Central memory CD8-positive, alpha-beta T cell (primary cell): ENCODE measurements at places on chromosomes 2 and 18.

DNA sequence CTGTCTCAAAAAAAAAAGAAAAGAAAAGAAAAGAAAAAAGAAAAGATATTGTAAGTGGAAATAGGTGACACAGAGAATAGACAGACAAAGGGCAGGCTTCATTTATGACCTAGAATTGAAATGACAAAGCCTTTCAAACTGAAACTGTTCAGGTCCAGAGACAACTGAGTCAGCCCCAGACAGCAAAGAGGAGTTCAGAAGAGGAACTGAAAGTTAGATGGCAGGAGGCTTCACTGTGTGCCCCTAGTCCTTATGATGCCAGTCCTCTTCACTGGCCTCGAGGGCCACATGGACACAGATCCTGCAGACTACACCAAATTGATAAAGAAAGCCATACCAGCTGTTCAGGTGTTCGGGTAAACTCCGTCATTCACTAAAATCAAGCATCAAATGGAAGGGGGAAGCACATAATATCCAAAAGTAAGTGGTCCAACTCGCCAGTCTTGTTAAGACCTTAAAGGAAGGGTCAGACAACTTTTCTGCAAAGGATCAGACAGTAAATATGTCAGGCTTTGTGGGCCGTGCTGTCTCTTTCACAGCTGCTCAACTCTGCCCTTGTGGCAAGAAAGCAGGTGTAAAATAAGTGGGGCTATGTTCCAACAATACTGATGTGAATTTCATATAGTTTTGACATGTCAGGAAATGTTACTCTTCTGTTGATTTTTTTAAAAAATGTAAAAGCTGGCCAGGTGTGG is 231.9 kb upstream of the MGAT5 start:
- no peak for DNase-seq

- DNase-seq = no peak
These were observed 48.9 kb downstream of the RAB31 start for GRCh38 chr18:9756933-9757470.

DNA sequence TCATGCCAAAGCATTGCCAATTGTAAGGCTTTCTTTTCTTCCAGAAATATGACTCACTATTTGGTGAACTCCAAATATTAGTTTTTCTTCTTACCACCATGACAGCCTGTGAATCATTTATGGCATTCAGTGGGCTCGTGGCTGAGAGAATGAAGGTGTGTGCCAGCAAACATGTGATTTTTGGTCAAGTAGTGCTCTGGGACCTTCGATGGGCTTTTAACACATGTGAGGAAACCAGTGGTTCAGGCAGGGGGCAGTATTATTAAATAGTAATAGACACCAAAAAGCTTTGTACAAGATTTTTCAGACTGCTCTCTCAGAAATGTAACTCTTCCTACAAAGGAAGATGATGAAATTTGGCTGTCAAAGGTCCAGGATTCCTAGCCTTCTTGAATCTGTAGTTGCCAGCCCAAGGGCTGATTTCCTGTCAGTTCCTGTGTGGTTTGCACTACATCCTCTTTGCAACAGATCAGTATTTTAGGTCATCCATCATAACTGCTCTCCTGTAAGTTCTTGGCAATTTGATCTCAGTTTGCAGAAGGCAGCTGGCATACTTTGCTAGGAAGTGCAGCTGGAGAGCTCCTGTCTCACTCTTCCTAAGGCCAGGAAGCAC is 64.3 kb downstream of the BABAM2 start:
- no peak for DNase-seq

DNA sequence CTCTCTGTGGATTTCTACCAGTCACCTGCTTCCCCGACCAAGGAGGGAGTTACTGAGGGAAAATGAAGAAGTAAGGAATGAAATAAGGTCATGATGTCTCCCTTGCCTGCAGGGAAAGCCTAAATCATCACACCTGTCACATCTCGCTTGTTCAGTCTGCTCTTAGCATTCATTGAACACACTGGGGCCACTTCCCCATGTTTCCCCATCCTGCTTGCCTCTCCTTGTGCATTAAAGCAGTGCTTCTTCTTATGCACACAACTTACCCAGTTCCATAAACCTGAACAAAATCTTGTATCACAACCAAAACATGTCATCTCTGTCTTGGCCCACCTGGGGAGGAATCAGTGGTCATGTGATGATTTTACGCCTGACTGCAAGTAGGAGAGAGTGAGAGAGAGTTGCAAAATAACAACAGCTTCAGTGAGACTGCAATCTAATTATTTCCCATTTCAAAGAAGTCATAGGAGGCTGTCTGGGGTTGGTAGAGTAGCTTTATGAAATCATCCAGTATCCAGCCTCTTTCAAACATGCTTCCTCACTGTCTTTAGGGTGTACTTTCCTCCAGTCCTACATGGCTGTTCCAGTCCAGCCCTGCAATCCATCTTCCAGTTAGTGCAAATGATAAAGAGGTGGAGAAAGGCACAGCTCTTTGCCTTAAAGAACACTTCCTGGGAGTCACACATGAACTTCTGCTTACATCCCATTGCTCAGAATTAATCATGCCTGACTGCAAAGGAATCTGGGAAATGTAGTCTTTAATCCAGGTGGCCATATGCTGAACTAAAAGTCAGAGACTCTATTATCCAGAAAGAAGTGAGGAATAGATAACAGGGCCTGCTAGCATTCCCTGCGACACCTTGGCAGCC is 220.1 kb downstream of the HAUS1 start:
- no peak for DNase-seq

- DNase-seq = no peak
These were observed 305.7 kb upstream of the TNP1 start for GRCh38 chr2:217165547-217165946.

- no peak for DNase-seq
These were observed 104.5 kb upstream of the MCFD2 start for GRCh38 chr2:47019961-47020681.

DNA sequence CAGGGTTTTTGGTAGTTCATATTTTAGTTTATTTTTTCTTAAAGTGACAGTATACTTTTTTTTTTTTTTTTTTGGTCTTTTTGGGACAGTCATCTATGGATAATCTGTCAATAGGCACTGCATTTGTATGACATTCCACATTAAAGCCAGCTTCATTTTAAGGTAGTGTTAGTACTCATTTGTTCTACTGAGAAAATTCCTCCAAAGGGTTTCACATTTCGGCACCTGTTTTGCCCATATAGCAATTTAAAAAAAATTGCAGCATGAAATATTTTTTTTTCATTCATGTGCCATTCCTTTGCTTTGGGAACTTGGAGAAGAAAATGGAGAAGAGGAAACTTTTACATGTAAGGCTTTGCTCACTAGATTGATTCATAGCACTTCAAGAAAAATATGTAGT is 276.3 kb upstream of the TCF4 start:
- DNase-seq = no peak

GRCh38 chr18:13890761-13891361 is 24.5 kb downstream of the MC2R start:
- DNase-seq = no peak

DNA sequence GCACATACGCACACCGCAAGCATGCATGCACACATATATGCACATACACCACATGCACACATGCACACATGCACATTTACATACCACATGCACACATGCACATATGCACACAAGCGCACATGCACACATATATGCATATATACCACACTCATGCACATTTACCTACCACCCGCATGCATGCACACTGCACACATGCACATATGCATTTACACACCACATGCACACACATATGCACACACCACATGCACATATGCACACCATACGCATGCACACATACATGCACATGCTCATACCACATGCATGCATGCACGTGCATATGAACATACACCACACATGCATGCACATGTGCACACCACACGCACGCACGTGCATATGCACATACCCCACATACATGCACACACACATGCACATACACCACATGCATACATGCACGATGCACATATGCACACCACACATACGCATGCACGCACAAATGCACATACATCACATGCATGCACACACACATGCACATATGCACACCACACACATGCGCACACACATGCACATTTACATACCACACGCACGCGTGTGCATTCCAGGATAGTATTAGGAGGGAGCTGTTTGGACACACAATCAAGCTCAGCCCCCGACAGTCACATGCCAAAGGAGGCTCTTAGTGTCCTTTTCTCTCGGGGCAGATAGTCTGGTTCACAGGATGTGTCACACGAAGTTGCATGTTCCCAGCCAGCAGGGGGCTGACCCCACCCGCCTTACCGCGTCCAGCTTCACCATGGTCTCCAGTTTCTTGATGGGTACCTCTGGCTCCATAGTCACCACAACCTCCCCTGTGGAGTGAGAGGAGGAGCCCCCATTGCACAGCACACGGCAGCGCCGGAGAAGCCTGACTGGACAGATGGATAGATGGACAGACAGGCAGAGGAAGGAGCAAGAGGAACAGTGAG is 5.9 kb downstream of the OTOF start:
- DNase-seq = no peak

- DNase-seq = no peak
These were observed 43.0 kb downstream of the SERPINB7 start for GRCh38 chr18:63818212-63818611.

DNA sequence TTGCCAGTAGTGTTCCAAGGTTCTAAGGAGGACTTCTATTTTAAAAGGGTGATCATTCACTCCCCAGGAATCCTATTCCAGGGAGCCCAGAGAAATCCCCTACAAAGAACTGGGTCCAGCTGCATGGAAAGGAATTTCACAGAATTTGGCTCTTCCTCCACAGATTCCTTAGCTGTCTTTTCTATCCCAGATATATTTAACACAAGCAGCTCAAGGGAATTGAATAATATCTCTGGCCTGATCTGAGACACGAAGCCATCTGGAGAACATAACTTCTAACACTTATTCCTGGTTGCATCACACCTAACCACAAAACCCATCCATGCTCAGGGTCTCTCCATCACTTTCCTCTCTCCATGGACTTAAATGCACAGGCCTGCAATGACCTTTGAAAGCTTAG is 306.7 kb upstream of the ACVR2A start:
- DNase-seq = no peak

DNA sequence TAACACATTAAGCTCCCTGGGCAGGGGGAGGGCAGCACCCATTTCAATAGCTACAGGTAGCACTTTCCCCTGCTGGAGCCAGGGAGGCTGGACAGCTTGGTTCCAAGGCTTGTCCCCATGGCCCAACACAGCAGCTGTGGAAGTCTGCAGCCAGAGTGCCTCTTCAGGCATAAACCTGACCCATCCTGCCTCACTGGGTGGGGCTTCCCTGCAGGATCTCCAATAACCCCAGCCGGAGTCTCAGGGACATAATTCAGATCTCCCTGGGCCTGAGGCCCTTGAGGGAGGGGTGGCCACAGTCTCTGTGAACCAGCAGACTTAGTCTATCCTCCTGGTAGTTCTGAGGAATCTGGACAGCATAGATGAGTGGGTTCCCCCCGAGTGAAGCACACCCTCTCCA is 1001.9 kb upstream of the CHAC2 start:
- no peak for DNase-seq

GRCh38 chr2:216478151-216478550 is 20.5 kb upstream of the RPL37A start:
- DNase-seq = no peak

- DNase-seq = no peak
These were observed 76.9 kb downstream of the KLF7 start for GRCh38 chr2:207088839-207089238.

DNA sequence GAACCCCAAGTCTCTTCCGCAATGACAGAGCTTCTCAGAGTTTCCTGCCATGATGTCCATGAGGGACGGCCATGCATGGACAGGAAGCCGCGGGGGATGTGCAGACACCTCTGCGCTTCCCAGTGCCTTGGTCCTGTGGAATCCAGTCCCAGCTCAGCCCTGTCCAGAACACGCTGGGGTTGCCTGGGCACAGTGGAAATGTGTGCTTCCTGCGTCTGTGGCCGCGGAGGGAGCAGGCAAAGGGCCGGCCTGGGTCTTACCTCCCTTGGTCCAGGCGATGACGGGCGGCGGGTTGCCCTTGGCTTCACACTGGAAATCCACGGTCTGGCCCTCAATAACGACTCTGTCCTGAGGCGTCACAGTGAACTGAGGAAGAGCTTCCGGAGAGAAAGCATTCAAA is 79.6 kb downstream of the PXDN start:
- DNase-seq = no peak

- DNase-seq = no peak
These were observed 218.9 kb downstream of the NDUFA10 start for GRCh38 chr2:239806276-239806675.

DNA sequence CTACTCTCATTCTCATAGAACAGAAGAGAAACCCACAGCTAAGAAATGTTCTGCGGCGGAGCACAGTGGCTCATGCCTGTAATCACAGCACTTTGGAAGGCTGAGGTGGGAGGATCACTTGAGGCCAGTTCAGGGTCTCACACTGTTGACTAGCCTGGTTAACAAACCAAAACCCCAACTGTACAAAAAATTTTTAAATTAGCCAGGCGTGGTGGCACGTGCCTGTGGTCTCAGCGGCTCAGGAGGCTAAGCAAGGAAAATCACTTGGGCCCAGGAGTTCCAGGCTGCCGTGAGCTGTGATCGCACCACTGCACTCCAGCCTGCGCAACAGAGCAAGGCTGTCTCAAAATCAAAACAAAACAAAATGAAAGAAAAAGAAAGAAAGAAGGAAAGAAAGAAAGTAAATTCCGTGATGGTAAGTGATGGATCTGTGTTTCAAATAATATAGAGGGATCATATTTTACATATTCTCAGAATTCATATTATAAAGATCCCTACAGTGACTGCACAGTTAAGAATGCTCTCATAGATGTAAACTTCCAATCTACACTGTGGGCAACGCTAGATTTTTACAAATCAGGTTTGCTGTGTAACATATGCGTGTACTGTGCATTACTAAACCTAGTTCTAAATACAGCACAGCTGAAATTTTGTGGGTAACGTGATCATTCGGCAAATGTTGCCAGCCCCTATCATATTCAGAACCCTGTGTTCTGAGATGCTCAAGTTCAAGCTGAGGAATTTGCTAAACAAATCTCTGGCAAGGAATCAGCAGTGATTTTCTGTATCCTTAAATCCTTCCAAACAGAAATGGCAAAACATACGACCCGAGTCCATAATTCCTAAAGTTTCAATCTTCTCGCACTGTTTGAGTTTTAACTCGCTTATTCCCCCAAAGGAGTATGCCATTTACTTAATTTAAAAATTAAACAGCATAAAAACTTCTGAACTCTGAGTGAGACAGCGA is 1.2 kb upstream of the RAB12 start:
- no peak for DNase-seq

DNA sequence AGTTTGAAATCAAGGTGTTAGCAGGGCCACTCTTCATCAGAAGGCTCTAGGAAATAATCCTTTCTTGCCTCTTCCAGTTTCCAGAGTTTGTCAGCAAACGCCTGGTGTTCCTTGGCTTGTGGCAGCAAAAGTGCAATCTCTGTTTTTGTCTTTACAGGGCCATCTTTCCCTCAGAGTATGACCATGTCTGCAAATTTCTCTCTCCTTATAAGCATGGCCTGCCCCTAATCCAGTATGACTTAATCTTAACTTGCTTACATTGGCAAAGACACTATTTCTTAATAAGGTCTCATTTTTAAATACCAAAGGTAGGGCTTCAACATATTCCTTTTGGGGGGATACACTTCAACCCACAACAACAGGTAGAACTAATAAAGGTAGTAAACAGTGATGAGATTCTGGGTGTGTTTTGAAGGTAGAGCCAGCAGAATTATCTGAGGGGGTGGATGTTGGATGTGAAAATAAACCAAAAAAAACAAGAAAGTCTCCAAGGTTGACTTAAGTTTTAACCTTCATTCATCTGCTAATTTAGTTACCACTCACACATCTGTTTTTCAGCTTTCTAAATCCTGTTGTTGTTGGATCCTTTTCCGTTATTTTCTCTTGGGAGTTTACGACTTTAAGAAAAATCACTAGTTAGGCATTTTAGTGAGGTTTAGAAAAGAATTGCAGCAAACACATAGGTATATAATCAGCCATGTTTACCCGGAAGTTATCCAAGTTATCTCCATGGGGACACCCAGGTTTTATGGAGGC is 234.4 kb upstream of the FIGN start:
- no peak for DNase-seq
